ENCODE measurements at places on chromosomes 11 and 22. TPM values are rescaled to one million over a fixed set of nuclear protein-coding genes. Genes with fewer than 3 reads are reported as not detected.

DNA sequence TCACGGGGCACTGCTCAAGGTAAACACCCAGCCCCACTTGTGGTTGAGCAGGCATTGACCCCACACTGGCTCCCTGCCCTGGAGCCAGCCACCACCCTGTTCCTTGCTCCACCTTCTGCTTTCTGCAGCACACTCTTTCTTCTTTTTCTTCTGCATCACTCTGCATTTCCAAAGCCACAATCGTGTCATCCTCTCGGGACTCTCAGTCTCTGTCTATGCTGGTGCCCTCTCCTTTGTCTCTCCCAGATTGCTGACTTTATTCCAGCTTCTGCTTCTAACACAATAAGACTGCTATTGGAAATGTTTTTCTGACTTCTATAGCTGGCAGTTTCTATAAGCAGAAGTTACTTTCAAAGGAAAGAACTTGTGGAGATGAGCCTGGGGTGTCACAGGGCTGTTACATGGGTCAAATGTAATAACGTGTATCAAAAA is 14.4 kb downstream of the GRAP2 start:
- no peak for DNase-seq

- no peak for DNase-seq
Observed at GRCh38 chr11:32895471-32895870, 2.9 kb downstream of the QSER1 start.

Gene C11orf91
- total RNA-seq = not detected

- no peak for DNase-seq
Observed at GRCh38 chr22:17140826-17141766, 18.0 kb downstream of the HDHD5 start.

GRCh38 chr11:28632338-28632737 is 524.1 kb downstream of the METTL15 start:
- peak; percentile 78 for DNase-seq

GRCh38 chr11:2300290-2300935 is 1.3 kb downstream of the C11orf21 start:
- no peak for DNase-seq

Data from bronchial epithelial cell (primary cell).